ENCODE measurements at places on chromosomes 1 and 21.

GRCh38 chr1:46513536-46513935, 23.9 kb downstream of the DMBX1 start:
- DNase-seq: no peak

GRCh38 chr1:200252531-200252930, 157.3 kb downstream of the ZNF281 start:
- no peak for DNase-seq

- DNase-seq: no peak
These were observed 20.1 kb downstream of the KDM1A start for GRCh38 chr1:23039308-23039826.

GRCh38 chr21:34075760-34076660, 2.6 kb downstream of the MRPS6 start:
- no peak for DNase-seq

- DNase-seq: no peak
These were observed 254.0 kb downstream of the SPATA17 start for GRCh38 chr1:217885181-217885580.

DNA sequence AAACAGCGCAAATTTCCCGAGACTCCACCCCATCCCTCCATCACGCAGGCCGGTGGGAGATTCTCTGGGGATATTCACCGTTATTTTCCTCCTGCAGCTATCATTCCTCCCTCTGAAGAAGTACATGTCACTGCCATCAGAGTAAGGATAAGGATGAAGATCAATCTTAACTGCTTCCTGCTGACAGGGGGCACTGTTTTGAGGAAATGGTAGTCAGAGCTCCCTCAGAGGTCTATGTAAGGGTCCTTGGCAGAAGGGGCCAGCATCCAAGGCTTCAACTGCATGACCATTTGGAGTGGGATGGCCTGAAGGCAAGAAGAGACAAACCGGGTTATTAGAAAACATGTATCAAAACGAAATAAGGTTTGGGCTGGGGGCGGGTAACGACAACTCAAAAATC, 111.5 kb downstream of the KCNK1 start:
- no peak for DNase-seq

DNA sequence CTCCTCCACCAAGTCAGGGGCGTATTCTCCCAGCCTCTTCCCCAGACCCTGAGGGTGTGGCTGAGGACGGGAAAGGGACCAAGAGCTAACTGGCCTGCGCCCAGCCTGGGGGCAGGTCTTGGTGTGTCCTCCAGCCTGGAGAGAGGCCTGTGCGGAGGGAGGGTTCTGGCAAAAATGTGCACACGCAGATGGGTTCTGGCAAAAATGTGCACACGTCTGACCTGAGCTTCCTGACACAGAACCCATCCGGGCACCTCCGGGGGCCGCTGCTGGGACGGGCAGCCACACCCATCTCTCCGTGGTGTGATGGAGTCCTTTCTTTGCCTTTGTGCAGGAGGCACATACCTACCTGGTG, 23.1 kb upstream of the PKP1 start:
- no peak for DNase-seq

DNA sequence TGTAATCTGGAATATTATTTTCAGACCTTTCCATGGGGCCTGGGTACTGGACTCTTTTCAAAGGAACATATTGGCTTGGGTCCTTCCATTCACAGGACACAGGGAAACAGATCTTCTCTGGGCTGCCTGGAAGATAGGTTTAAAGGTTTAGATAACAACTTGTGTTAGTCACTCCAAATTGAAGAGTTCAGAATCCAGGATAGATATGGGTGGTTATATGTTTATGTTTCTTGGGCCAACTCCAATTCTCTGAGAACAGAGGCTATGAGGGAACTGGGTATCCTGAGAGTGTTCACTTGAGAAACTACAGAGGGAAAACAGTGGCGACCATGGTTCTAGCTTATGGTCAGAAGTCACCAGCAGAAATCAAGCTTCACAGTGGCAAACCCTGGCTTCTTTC, 8.7 kb upstream of the PIGM start:
- no peak for DNase-seq

- DNase-seq: no peak
These were observed 259.6 kb upstream of the ST6GALNAC5 start for GRCh38 chr1:76607717-76608116.

DNA sequence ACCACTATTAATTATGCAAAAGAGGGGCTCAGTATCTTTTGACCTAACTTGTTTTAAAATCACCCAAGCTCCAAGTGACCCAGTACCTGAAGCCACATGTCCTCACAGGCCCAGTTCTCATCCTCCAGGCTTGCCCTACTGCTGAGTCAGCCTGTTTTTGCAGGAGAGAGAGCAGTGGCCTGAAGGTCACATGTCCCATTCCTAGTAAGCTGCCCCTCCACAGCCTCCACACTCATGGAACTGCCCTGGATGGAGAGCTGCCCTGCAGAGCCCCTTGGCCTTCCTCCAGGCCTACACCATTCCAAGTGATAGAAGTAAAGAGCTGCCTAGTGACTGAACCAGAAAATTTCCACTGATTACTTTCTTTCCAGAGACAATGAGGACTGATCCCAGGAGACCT, 139.8 kb upstream of the ST6GALNAC5 start:
- DNase-seq: no peak

DNA sequence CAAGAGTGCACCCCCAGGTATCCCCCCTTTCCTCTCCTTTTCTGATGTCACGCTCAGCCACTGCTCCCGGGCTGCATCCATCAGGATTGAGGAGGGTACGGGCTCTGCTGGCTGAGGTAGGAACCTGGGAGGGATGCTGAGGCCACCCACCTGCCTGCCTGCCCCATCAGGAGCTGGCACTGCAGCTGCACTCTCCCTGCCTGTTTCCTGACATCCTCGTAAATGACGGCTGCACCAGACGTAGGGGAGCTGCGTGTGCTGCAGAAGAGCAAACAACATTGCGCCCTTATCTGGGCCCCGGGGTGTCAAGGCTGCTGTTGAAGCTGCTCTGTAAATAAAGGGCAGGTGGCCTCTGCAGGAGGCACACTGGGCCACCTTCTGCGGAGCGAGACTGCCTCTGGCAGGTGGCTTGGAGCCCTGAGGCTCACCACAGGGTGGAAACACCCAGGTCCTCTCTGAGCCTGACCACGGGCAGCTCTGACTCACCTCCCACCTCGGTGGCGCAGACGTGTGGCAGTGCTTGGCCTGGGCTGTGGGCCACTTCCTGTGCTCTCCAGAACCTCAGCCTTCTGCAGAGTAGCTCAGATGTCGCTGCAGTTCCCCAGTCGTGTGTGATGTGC, 30.9 kb downstream of the SNAP47 start:
- peak; percentile 76 for DNase-seq

GRCh38 chr1:9909234-9910046, 629 bp downstream of the CTNNBIP1 start:
- peak; percentile 56 for DNase-seq

GRCh38 chr1:199808110-199808870, 219.2 kb upstream of the NR5A2 start:
- DNase-seq: no peak

DNA sequence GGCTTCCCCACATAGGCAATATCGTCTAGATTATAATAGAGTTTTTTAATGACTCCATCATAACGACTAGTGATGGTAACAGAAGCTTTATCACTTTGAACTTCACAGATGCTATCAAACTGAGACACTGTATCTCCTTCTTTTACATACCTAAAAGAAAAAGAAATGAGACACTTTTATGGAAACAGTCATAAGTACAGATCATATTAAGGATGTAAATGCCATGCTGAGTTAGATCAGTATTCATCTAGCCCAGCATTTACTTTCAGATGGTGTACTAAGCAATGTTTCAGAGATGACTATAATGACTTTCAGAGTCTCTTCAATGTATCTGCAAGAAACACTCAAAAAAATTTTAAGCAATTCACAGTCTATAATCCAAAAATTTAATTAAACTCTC, 18.9 kb downstream of the DBT start:
- no peak for DNase-seq

DNA sequence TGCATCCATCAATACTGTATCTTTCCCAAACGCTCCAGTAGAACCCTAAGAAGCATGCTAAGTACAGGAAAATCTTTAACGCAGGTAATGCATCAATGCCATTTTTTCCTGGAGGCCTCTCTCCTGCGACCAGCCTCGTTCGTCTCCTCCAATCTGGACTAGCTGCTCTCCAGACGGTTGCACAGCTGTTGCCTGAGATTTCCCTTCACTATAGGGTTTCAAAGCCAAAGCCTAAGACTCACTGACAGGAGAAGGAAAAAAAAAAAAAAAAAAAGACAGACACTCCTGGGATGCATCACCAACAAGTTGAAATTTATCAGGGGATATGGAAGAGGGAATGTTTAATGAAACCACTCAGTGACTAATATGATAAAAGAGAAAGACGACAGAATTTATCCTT, 93.0 kb downstream of the APP start:
- no peak for DNase-seq

GRCh38 chr1:189619682-189620332, 857.9 kb downstream of the BRINP3 start:
- DNase-seq: no peak

DNA sequence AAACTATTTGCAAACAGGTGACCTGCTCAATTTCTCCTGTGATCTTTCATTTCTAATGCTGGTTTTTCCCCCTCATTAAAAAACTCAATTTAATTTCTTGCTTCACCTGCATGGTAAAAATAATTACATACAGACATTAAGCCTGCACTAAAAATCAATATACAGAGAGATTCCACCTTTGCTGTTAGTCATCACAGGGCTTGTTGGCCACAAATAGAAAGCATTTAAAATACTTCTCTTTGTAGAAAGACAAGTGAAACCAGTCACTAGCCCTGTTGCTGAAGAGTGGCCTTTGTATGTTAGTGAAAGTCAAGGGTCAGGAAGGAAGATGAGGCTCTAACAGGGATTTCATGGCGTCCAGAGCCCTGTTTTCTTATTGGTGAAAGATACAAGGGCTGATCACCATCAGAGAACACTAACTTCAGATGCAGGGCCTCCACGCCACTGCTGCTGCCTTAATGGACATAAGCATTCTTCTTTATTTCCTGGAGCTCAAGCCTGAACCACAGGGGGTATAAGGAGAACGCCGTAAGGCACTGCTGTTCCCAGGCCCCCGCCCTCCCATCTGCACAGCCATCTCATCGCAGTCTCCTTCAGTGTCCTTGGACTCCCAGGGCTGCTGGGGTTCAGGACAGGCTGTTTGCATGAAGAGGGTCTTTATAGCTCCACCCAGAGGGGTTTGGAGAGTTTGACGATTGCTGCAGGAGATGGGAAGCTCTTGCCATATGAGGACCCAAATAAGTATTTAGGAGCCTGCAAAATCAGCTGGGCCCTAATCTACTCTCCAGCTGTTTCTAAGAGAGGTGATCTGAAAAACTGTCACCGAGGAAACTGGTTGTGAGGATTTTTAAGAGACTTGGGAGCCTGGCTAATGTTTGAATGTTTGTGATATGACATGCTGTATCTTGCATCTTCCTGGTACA, 117.3 kb upstream of the IRF2BP2 start:
- DNase-seq: no peak

GRCh38 chr1:3453891-3454810, at the start of gene ARHGEF16:
TSS of gene ARHGEF16 (plus strand) at chr1:3454665. CDS start at chr1:3463085, 8,420 bp downstream.
- DNase-seq: peak; percentile 49

DNA sequence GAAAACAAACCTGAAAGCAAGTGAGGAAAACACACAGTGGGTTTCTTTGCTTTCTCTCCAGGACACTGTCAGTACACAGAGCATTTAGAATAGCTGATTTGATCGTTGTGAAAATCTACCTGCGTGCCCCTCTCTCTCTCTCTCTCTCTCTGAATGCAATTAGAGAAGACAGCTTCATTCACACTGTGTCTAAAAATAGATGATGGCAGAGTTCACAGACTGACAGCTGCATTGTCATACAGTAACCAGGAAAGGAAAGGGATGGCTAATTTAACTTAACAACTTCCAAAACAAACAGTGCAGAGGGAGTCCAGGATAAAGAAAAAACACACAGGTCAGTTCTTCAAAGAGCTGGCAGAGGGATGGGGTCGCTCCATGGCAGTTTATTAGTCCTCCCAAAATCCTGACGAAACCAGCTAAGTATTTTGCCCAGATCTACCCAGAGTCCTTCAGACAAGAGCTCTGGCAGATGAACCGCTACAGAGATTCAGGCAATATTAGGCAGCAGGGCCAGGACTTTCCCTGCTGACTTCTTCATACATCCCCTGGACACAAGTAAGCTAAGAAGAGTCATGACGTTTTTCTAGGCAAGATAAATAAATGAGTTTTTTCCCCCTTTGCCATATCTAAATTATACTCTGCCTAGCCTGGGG, 58.9 kb downstream of the WLS start:
- DNase-seq: no peak

DNA sequence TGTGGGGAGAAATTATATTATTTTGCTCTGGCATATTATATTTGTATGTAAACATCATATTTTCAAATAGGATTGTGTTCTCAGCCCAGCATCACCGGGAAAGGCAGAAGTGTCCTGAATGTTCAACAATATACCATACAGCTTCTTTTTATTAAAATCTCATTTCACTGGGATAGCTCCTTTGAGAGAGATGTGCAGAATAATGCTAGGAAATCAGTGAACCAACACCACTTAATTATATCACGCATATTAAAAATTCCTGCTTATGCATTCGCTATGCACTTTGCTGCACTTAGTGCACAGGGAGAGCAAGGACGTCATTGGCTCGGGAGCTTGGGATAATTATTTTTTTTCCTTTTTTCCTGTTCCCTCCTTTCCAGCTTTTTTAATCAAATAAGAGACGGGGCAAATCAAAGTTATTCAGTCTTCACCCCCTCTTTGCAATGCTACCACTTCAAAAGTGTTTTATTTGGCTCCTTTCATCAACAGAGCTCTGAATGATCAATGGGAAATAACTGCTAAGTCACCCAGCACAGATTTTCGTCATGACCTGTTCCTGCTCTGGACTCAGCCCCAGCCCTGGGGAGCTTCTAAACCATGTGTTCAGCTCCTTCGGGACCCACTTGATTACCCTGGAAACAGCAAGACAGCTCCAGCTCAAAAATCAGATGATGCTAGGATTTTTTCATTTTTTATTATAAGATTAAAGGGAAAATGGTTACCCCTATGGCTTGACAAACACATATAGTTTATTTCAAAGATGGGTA, 165.5 kb upstream of the DUSP10 start:
- DNase-seq: no peak

GRCh38 chr1:25675729-25676476, 59.3 kb downstream of the MAN1C1 start:
- peak; percentile 88 for DNase-seq

DNA sequence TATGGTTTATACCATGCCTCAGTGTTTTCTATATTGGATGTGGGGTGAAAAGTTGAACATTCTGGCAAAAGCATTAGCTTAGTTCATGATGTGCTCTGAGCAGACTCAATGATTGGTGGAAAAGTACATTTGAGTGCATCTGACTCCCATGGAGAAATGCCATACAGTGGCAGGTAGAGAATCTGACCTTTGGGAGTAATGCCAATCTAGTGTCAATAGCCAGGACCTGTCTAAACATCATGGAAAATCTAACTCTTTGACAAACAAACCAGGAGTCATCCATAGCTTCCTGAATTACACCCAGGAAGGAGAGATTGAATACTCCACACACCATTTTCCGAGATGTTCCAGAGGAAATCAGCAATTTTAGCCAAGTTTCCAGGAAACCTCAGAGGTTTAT, 51.0 kb downstream of the XCL1 start:
- no peak for DNase-seq

DNA sequence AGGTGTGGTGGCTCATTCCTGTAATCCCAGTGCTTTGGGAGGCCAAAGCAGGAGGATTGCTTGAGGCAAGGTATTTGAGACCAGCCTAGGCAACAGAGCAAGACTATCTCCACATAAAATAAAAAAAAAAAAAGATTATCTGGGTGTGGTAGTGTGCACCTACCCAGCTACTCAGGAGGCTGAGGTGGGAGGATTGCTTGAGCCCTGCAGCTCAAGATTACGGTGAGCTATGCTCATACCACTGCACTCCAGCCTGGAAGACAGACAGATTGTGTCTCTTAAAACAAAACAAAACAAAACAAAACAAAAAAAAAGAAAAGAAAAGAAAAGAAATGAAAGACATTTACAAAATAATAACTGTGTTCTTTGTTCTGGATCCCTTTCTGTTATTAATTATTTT, 6.1 kb upstream of the TLCD4 start:
- DNase-seq: no peak
